ENCODE measurements at places on chromosomes 13 and 19.

GRCh38 chr13:86569119-86569518 is 769.9 kb upstream of the SLITRK6 start:
- DNase-seq = no peak

DNA sequence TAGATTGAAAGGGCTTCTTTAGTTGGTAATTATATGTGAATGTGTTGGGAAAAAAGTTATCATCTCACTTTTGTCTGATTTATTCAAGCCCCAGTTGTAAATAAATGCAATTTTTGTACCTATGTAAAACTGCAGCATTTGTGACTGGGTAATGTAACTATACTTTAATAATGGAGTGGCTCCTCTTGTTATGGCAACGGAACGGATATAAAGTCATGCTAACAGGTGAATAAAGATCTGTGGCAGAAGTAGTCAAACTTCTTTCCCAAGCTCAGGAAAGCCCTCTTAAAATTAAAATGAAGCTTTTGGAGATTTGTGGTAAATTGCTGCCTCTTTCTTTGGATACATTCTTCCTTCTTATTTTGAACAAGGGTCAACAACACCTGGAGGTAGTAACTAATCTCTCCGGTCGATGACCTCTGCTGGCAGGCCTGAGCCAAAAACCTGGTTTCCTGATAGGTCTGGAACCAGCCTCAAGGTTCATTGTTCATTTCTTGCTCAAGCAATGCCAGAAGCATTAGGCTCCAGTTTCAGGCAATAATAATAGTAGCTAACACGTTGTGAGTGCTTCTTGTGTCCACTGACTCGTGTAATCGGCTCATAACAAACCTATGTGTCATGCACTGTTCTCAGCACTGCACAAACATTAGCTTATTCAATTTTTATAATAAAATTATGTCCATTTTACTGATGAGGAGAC is 313.4 kb upstream of the DACH1 start:
- DNase-seq = no peak

DNA sequence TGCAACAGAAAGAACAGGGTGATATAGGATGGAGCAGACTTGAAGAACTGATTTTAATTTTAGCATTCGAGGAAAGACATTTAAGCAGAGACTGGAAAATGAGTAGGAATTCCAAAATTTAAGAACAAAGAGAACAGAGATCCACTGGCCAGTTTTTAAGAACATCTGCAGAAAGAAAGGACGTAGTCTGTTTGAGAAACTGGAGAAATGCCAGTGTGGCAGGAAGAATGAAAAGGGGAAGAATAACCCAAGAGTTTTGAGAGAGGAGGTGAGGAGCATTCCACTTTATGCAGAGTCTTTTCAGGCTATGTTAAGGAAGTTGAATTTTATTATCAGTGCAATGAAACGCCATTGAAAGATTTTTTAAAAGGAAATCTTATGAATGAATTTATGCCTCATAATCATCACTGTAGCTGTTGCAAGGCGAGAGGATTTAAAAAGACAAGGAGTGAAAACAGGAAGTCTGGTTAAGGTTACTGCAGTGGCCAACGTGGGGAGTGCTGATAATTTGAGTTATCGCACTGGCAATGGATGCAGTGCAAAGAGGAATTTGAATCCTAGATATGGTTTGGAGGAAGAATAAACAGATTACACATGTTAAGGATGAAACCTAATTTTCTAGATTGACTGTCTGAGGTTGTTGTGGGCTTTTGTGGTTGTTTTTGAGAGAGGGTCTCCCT is 253.8 kb downstream of the DACH1 start:
- no peak for DNase-seq

- no peak for DNase-seq
Measured at GRCh38 chr13:21849323-21849722, 178.4 kb downstream of the FGF9 start.

- DNase-seq = no peak
Measured at GRCh38 chr13:91355826-91356710, 8.6 kb downstream of the MIR17HG start.

GRCh38 chr19:5839065-5840017 is at the start of gene FUT6:
TSS of gene FUT6 (minus strand) at chr19:5839702. CDS start at chr19:5832567, 7,135 bp downstream.
- DNase-seq = no peak

GRCh38 chr19:53432088-53432661 is 391 bp downstream of the ZNF761 start:
- peak; percentile 4 for DNase-seq

DNA sequence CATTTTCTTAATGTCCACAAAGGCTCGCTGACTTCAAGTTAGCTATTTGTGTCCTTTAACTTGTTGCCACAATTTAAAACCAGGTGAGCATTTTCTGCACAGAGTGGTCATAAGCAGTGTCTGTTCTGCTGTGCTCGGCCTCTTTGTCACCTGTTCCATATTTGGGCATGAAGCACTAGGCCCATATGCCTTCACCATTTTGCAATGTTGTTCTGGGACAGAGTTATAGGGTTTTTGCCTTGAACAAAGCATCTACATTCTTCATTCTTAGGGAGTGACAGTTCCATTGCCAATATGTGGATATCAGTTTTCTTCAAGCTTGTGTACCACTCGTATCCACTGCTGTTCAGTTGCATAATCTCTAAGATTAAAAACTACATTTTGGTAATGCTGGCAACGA is 56.1 kb downstream of the LRCH1 start:
- no peak for DNase-seq

- DNase-seq = no peak
Measured at GRCh38 chr13:111177081-111177711, 62.1 kb downstream of the ARHGEF7 start.

- no peak for DNase-seq
Measured at GRCh38 chr19:6728346-6728745, 7.9 kb upstream of the C3 start.

DNA sequence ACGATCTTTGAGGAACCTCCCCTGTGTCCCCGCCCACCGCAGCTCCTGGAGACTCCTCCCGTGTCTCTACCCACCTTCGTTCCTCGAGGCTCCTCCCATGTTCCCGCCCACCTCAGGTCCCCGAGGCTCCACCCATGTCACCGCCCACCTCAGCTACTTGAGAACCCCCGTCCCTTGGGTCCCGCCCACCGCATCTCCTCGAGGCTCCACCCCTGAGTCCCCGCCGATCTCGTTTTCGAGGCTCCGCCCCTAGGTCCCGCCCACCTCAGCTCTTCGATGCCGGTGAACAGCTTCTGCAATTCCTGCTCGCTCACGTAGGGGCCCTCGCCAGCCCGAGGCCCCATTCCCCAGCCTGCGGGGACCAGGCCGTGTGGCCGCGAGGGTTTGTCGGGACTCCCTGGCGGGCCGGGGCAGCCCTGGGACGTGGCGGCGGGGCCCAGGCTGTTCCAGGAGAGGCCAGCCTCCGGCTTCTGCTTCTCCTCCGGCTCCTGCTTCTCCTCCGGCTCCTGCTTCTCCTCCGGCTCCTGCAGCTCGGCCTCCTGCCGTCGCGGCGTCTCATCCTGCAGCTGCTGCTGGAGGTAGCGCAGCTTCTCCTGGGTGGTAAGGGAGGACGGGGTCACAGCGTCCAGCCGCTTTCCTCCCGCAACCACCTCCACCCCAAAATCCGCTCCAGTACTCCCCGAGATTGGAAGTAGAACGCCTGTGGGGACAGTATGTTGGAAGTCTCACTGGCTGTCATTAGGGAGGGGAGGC is 16.7 kb downstream of the TSKS start:
- DNase-seq = peak; percentile 16

DNA sequence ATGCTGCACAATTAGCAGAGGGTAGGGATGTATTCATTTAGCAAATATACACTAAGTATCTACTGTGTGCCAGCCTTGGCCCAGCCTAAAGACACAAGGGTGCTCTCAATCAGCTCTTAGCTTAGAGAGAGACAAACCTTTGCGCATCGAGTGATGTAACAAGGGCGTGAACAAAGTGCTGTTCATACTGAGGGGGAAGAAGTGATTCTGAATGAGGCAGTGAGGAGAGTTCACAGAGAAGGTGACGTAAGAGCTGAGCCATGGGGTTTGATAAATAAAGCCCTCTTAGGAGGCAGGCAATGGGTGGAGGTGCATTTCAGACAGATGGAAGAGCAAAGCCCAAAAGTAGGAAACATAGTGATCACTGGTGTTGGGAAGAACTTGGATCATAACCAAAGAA is 68.5 kb downstream of the FLT1 start:
- DNase-seq = no peak

DNA sequence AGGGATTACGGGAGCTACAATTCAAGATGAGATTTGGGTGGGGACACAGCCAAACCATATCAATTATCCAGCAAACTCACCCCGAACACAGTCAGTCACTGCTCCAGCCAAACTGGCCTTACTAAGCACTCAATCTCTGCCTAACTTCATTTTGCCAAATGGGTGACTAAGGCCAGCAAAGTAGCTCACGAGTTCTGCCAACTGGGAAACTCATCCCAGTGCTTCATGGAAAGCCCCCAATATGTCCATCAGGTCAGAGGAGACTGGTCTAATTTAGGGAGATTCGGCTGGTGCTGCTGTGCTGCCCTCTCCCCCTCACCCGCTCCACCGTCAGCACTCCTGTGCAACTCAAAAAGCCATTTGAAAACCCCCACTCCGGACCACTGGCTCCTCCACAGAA is 324.0 kb downstream of the FOXO1 start:
- DNase-seq = no peak

GRCh38 chr19:53917356-53917755 is 8.3 kb downstream of the CACNG7 start:
- no peak for DNase-seq

DNA sequence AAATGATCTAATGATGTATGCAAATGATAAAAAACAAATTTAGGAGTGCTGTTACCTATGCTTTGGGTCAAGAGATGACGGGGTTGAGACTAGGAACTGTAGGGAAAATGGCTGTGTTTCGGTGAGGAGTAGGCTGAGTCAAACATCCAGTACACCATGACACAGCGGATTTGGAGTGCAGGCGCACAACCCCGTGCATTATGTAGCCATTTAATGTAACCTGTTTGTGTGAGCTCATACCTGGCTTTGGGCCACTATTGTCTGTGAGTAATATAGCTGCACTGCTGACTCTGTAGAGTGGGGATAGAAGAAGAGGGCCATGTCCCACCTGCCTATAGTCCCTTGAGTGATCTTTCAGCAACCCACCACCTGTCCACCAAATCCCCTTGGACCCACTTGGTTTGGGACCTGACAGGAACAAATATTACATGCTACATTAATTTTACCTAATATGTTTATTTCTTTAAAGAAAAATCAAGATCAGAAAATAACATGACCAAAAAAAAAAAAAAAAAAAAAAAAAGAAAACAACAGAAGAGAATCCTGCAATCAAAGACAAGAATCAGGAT is 95.5 kb upstream of the KLHL1 start:
- no peak for DNase-seq

Measured in neural crest cell (in vitro differentiated cells).